ENCODE measurements at places on chromosomes 13 and 19.

DNA sequence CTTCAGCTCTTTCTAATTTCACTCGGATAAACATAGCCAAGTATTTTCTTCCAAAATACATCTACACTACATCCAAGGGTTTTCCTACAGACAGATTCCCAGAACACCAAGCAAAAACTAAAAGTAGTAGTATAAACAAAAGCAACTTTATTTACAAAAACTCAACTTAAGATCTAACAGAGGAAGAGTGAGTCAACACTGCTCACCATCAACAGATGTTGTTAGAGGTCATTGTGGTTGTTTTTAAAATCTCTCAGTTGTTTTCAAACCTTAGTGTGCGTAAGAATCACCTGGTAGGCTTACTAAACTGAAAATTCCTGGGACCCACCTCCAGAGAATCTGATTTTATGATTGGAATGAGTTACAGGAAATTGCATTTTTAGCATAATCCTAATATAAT is 631.7 kb upstream of the SGCG start:
- DNase-seq, result no peak

- DNase-seq, result no peak
These were observed 425.2 kb downstream of the FOXO1 start for GRCh38 chr13:40241125-40241798.

- no peak for DNase-seq
These were observed 53.8 kb downstream of the KLF2 start for GRCh38 chr19:16378291-16378889.

- no peak for DNase-seq
These were observed 666 bp downstream of the MEIS3 start for GRCh38 chr19:47418692-47419029.

DNA sequence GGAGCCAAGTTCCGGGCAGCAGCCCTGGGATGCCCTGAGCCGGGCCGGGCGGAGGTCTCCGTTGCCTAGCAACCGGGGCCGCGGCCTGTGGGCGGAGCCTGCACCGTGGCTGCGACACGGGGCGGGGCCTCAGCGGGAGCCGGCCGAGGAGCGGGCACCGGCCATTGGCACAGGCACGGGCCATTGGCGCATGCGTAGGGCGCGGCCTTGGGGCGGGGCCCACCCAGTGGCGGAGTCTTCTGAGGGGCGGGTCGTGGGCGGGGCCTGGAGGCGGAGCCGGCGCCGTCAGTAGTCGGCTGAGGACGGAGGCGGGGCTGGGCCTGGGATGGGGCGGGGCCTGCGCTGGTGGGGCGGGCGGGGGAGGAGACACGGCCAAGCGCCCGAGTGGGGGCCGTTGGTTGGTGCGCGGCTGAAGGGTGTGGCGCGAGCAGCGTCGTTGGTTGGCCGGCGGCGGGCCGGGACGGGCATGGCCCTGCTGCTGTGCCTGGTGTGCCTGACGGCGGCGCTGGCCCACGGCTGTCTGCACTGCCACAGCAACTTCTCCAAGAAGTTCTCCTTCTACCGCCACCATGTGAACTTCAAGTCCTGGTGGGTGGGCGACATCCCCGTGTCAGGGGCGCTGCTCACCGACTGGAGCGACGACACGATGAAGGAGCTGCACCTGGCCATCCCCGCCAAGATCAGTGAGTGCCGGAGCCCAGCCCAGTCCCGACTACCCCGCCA is at the start of gene IZUMO4:
TSS of gene IZUMO4 (plus strand) at position 436 of the 723 bp plus-strand sequence. CDS start at position 467, 31 bp downstream.
- peak; percentile 99 for DNase-seq

- no peak for DNase-seq
These were observed 82.5 kb downstream of the KCTD15 start for GRCh38 chr19:33878910-33879810.

DNA sequence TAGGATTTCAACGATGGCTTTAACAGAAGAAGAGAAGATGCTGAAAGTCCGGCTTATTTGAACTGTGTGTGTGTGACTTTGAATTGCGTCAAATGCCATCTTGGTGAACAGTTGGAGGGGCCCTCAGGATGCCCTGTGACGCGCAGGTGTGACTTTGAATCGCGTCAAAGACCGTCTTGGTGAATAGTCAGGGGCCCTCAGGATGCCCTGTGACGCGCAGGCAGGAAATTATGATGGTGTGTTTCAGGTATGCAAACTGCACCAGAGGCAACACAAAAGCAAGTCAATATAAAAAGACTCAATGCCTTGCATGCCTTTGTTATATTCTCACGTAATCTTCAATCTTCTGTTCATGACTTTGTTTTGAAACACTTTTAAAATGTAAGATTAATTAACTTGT is 29.2 kb downstream of the ATP11A start:
- no peak for DNase-seq

DNA sequence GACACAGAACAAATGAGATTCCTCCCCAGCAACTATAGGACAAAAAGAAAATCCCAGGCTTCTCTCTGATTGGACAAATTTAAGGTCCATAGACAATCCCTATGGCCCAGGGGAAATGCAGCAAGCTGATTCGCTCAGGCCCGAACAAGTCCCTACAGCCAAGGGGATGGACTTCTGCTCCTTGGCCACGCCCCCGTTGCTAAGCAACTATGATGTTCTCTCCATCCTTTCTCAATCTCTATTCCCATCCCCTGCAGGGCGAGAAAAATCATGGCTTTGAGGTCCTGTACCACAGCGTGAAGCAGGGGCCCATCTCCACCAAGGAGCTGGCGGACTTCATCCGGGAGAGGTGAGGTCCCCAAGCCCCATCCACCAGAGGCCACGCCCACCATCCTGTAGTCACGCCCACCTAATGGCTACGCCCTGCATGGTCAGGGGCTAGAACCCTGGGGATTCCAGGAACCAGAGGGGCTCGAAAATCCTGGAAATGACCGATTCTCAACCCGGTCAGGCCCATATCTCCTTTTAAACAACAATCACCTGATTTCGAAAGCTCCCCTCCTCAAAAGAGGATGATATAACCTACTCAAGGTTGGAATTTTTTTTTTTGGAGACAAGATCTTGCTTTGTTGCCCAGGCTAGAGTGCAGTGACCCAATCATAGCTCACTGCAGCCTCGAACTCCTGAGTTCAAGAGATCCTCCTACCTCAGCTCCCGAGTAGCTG is 11.4 kb downstream of the FCHO1 start:
- no peak for DNase-seq

DNA sequence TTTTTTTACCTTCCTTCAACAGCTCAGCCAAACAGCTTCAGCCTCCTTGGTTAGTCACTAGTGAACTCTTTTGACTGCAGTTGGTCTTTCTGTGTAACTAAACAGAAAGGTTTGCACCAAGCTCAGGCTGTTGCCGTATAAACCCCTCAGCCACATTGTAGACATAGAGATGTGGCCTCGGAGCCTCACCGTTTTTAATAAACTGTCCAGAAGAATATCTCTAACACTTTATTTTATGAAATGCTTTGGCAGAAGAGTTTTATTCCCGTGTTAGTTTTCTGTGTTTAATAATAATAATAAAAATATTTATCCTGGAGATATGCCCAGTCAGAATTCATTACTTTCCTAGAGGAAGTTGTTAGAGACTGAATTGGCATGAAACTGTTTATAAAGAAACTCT is 171.7 kb upstream of the MAB21L1 start:
- no peak for DNase-seq

DNA sequence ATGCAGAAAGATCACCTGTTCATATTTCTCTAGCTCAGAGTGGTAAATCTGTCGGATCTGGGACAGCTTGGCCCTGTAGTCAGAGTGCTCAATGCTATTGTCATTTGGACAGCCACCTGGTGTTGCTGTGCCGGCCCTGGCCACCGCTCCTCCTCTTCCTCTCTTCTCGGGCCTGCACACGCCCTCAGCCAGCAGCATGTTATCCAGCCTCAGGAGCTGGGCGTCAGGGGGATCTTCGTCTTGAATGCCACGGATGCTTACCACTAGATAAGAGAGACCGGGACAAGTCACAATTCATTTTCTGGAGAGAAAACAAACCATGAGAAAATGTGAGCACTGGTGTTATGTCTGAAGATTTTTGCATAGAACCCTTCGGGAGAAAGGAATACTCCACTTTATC is 32.5 kb downstream of the CILP2 start:
- no peak for DNase-seq

GRCh38 chr19:3857449-3858003 is 11.3 kb downstream of the ZFR2 start:
- DNase-seq, result no peak

DNA sequence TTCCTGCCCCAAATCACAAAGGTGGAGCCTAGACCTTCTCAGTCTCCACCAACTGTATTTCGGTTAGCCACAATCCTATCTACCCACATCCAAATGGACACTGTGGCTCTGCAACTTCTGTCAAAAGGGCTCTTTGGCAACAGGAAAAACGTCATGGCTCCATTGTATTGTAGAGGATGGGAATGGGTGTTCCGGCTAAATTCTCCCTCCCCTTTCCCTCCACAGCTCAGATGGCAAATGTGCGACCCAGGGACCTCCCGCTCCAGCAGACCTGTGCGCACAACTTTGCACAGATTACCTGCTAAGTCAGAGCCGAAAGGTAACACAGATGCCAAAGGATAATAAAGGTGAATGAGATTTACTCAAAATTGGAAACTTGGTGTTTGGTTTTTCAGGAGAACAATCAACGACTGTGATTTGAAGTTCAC is 968 bp upstream of the KL start:
- no peak for DNase-seq

- no peak for DNase-seq
These were observed 16.5 kb downstream of the AP2S1 start for GRCh38 chr19:46834121-46834520.

- DNase-seq, result no peak
These were observed 3.1 kb upstream of the SDHAF1 start for GRCh38 chr19:35991731-35992450.

- DNase-seq, result no peak
These were observed 12.7 kb upstream of the EFNB2 start for GRCh38 chr13:106548064-106548696.

- DNase-seq, result peak; percentile 87
These were observed 8.1 kb downstream of the PIK3R2 start for GRCh38 chr19:18160971-18161635.

GRCh38 chr13:56975647-56976046 is 165.1 kb upstream of the PRR20A start:
- no peak for DNase-seq

- no peak for DNase-seq
These were observed 12.2 kb upstream of the HIF3A start for GRCh38 chr19:46284635-46285034.

DNA sequence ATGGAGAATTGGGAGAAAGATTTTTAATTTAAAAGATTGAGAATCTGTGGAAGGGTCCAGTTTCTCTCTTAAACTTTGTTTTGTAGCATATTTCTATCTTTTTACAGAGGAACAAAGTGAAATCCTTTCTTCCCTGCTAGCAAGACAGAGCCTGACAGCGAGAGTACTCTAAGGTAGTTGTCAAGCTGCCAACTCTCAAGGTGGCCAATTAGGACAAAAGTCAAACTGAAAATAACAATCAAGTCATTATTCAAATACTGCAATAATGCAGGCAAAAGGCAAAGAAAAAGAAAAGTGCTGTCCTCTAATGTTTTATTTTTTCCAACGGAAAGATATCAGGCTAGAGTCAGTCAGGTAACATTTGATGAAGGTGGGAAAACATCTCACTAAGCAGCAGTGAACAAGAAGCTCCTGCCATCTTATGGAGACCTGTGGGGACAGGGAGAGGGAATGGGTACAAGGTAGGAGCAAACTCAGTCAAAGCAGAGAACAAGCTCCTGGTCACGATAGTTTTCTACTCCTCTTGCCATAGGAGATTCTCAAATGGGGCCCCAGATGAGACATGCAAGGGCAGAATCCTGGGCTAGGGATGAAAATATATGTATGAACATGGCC is 801.9 kb upstream of the SLITRK1 start:
- DNase-seq, result no peak

DNA sequence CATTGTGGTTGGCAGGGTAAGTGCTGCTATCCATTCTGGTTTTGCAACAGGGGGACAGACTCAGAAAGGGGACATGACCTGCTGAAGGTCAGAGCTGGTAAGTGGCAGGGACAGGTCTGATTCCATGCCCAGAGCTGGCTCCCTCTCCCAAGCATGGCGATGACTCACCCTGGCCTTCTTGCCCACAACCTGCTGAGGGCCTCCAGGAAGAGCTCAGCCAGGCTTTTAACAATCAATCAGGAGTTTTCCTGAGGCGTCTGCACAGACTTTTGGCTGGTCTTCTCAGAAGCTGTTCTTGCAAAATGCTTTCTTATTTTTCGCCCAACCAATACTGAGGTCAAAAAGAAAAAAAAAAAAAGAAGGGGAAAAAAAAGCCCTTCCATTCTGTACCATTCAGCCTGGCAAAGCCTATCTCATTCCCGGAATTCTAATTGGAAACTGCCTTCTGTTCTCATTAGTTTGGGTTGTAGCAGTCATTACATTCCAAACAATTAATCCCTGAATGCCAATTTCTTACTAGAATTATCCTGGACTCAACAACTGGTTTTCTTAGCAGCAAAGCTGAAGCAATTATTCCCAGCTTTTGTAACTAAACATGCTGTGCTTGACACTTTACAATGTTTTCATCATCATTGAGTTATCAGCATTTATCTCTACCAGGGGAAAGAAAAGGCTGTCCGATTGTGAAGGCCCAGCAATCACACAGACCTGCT is 17.7 kb downstream of the SIAH3 start:
- DNase-seq, result no peak

- no peak for DNase-seq
These were observed 9.5 kb downstream of the MEF2B start for GRCh38 chr19:19160461-19161035.

DNA sequence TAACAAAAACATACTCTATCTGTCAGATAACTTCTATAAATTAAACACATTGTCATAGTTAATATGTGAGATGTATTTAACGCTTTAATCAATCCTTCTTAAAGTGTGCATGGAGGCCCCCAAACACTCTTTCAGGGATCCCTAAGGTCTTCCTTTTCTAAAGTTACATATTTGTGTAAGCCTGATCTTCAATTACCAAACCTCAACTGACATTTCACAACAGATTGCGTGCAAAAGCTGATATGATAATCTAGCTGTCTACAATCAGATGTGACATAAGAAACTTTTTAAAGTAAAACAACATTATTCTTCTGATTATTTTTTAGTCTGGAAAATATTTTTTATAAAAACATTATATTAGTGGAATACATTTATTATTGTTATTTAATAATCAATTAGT is 1850.4 kb downstream of the OLFM4 start:
- no peak for DNase-seq

- DNase-seq, result no peak
These were observed 11.0 kb upstream of the JUND start for GRCh38 chr19:18292462-18292809.

Measured in CD8-positive, alpha-beta T cell (primary cell).